Skin of body (tissue), 3 donors: ENCODE measurements at places on chromosomes 3 and 15.

DNA sequence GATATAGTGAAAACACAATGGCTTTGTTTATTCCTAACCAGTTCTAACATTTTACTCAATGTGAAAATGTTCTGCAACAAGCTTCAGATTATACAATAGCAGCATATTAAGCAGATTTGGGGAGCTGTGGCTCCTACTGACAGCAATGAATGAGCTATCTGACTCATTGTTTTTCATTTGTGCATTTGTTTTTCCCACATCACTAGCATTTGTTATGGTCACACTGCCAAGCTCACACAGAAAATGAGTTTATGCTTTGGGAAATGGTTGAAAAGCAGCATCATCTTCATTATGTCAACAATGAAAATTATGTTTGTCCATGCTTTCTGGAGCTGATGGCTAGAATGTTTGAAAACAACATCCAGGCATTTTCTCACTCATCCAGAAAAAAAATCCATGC, 53.5 kb downstream of the ZPLD1 start:
- DNase-seq, result no peak

DNA sequence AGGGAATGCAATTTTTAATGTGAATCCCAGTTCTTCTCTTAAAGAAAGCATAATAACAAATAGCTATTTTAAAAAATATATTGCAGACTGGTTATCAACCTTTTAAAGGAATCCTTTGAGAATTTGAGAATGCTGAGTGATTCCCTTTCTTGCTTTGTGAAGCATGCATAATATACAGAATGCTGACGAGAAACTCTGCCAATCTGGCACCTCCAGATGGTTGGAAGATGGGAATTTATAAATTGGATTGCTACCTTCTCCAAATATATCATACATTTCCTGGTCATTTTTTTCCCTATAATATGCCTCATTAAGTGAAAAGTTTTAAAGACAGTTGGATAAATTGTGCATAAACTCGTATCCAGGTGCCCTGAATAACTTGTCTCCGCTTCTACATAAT, 333.9 kb upstream of the ARPP21 start:
- DNase-seq, result no peak

DNA sequence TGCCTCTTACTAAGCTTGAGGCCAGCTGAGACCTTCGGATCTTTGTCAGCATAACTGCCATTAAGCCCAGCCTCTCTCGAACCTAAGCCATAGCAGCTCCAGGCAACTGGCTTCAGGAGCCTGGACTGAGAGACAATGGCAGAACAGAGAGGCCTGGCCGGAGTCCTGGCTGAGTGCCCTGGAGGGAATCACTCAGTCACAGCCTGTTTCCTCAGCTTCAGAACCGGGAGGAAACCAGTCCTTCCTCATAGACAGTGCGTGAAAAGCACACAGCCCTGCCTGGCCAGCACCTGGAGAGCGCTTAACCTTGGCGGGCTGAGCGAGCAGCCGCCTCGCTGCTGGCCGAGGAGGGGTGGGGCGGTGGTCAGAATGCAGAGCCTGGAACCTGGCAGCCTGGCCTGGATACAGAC, 21.6 kb downstream of the RNU5B-1 start:
- DNase-seq, result no peak

DNA sequence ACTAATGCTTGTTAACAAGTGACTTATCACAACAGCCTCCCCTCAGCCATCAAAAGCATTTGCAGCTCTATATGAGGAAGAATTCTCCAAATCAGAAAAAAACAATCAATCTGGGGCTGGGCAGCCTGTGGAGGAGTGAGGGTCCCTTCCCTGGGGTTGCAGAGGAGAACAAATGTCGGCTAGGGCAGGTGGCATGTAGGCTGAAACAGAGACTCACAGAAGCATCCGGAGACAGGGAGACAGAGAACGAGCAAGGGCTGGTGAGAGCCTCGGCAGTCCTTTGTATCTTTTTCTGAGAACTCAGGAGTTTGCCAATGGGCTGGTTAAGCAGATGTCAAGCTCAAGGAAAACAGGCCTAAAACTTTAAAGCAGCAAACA, 15.8 kb downstream of the ITGA11 start:
- DNase-seq, result no peak

DNA sequence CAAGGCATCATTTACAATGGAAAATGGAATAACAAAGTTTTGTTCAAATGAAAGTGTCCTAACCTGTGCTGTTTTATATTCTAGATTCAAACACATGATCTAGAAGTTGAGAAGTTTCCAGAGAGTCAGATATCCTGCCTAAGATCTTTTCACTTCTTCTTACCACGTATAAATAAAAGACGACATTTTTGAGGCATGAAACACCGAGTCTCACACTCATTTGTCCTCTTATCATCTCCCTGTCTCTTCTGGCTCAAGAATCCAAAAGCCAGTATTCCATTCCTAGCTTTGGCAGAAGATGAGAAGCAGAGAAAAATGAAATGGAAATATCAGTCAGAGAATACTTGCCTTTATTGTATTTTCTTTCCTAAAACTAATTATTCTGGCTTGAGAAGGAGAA, 738.6 kb upstream of the NR2F2 start:
- no peak for DNase-seq

DNA sequence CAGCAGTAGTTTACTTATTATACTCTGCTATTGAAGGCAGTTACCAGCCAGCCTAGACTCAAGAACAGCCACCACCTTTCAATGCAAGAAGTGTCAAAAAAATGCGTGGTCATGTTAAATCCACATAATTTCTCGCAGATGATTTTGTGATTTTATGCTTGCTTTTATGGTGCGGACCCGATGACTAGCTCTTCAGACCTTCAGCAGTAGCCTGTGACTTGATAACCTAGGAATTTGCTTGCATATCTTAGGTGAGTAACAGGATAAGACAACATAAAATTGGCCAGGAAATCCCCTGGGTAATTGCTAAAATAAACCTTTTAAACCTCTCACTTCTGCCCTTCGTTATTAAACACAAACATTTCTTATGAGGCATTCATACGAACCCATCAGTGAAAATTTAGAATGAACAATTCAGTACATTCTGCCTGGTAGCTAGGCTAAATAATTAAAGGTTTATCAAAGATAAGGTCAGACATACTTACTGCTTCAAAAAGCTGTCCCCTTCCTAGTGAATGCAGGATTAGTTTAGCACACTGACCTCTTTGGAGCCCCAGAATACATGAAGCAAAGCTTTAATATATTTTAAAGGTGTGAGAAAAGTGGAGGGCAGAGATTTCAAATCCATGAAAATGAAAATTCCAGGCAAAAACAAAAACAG, 798.8 kb downstream of the OTOL1 start:
- DNase-seq, result no peak

GRCh38 chr15:69395991-69396390, 18.2 kb upstream of the KIF23 start:
- no peak for DNase-seq

DNA sequence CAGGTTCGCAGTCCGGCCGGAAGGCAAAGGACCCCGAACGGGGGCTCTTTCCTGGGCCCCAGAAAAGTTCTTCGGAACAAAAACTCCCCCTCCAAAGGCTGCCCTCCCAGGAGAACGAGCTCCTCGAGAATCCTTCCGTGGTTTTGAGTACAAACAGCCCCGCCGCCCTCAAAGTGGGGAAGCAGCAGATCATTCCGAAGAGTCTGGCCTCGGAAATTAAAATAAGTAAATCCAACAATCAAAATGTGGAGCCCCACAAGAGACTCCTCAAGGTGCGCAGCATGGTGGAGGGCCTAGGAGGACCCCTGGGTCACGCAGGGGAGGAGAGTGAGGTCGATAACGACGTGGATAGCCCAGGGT, 1.3 kb downstream of the ARHGEF26 start:
- no peak for DNase-seq

DNA sequence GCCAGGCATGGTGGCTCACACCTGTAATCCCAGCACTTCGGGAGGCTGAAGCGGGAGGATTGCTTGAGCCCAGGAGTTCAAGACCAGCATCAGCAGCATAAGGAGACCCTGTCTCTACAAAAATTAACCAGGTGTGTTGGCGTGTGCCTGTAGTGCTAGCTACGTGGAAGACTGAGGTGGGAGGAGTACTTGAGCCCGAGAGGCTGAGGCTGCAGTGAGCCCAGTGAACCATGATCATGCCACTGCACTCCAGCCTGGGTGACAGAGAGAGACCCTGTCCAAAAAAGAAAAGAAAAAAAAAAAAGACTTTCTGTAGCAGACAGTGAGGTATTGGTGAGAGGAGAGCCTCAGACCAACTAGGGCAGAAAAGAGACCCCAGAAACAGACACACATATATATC, 263.8 kb downstream of the XXYLT1 start:
- DNase-seq, result no peak

- no peak for DNase-seq
These were observed 80.3 kb downstream of the STAG1 start for GRCh38 chr3:136671921-136672320.

DNA sequence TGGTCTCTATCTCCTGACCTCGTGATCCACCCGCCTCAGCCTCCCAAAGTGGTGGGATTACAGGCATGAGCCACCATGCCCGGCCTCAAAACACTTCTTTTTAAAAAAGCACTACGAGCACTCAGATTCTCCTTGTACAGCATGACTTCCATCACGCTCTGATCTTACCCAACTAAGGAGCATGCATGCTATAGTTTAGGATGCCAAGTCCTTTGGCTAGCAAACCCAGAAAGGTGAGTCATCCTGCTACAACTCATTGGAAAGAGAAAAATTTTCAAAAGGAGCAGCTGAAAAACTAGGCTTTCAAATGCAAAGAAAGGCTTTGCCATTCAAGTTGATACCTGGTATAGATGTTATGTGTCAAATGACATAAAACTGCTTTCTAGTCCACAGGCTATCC, 70.3 kb upstream of the PRICKLE2 start:
- DNase-seq, result no peak

DNA sequence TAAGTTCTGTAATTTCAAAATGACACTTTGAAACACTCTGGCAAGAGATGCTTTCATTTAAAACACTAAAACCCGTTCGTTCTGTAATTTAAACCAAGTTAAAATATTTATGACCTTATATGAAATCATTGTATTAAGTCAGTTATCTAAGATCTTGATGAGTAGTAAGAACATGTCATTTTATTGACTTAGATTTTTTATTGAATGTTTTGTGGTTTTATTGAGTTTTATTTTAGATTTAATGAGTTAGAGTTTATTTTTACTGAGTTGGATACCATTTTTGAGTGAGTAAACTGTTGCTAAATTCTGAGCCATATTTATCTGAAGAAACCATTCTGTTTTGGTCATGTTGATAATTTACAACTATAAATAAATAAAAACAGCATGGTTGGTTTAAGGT, 94.3 kb downstream of the PPARG start:
- no peak for DNase-seq

GRCh38 chr3:110327870-110328269, 743.7 kb upstream of the NECTIN3 start:
- no peak for DNase-seq

GRCh38 chr3:58340594-58341244, 8.0 kb downstream of the PXK start:
- no peak for DNase-seq

DNA sequence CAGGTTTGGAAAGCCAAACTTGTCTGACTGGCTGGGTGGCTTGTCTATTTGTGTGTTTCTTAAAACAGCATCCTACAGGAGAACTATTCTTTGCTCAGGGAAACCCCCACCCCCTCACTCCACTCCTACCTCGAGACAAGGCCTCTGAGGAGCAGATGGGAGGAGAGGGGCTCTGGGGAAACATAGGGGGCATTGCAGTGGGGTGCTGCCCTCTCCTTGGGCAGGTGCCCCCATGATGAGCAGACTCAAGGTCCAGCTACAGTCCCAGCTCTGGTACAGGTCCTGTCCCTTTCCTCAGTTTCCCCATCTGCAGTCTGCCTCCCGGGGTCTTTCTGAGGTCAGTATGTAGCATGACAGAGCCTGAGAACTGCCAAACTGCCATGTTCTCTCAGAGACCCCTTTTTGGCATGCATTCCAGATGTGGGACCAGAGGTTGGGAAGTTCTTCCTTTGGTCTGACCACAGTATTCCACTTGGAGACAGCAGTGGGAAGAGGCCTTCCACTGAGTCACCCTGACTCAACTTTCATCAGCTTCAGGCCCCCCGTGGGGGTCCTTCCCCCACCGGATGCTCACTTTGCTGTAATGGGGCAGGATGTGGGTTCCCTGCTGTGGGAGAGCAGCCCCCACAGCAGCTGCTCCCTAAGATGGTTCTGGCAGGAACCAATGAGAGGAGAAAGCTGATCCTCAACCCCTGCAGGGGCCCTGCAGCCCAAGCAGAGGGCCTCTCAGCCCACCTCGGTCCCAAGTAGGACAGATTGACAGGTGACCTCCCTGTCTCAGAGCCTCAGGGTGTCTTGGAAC, 32.3 kb upstream of the CYP11A1 start:
- no peak for DNase-seq

GRCh38 chr3:43932921-43933320, 242.2 kb downstream of the ABHD5 start:
- DNase-seq, result peak; percentile 52

DNA sequence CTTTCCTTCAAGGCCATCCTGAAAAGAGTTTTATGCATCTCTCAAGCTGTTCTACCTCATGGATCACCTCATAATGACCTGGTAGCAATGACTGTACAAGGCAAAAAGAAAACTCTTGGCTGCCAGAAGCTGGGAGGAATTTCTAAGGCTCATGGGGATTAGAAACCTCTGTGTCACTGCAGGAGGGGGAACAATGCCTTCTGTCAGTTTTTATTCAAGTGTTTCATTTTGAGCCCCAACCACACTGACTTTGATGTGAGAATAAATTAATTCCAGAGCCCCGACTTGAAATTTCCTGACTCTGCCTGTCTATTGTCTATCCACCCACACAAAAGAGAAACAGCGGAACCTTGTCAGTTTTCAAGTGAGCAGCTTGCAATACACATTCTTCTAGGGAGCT, 58.7 kb upstream of the MRPL3 start:
- peak; percentile 24 for DNase-seq

DNA sequence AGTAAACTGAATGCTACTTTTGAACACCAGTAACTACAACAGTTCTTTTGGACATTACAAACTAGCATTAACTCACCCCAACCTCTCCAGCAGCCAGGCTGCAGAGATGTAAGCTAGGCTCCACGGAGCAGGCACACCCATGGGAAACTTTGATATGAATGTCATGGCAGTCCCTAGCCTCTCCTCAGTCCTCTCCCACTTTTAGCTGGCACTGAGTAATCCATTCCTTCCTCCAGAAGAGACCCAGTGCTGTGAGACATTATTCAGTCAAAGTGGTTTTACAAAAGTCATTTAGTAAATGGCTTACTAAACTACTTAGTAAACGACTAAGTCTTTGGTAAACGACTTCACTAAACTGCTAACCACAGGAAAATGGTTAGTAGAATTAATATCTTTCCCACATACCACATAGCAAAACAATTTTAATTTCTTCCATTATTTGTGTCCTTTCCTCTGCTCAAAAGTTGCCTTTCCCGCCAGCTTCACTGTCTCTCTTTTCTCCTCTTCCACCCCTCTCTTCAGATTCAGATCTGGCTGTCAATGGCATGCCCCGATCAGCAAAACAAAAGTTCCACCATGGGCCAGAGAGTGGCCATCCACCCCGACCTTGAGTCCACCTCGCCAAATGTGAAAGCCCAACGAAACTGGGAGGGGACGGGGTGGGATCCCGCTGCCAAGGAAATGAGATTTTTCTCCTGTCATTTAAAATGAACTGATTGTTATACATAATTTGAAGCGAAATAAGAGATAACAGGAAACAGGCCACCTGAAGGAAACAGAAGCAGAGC, 67.5 kb upstream of the TJP1 start:
- no peak for DNase-seq
